AG20443 (cell line): ENCODE measurements at places on chromosomes 11 and 22.

GRCh38 chr11:42175203-42175602 lies 715.8 kb upstream of the LRRC4C start:
- peak; percentile 52 for DNase-seq

DNA sequence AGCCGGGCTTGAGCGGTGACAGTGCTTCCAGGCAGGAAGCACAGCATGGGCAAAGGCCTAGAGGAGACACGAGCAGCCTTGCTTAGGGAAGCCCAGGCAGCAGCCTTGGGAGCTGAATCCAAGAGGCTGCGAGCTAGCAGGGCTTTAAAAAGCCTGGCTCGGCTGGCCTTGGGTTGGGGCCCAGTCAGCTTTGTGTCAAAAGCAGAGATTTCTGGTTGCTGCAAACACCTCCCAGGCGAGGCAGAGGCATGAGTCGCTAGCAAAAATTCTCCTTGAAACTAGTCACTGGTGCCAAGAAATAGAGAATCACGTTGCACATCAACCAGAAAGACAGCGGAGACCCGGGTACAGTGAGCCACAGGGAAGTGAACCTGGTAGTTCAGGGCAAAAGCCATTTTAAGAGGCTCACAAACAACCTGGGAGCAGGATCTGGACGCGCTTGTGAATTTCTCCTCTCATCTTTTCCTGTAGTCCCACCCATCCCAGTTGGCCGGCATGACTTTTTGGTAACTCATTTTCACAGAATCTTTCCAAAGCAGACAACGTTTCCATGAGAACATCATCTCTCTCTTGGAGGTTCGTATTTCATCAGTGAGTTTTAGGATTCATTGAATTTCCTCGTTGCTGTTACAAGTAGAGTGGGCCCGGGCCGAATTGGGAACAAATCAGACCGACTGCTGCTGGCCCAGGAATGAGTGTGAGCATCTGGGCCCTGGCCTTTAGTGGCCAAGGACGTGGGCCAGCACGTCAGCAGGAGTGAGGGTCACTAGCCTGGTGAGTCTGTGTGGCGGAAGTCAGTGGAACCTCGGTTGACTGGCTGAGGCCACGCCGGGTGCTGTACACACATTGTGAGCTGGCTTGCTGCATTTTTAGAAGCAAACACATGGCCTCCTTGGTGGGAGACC lies 16.4 kb upstream of the FGF4 start:
- DNase-seq: peak; percentile 68

DNA sequence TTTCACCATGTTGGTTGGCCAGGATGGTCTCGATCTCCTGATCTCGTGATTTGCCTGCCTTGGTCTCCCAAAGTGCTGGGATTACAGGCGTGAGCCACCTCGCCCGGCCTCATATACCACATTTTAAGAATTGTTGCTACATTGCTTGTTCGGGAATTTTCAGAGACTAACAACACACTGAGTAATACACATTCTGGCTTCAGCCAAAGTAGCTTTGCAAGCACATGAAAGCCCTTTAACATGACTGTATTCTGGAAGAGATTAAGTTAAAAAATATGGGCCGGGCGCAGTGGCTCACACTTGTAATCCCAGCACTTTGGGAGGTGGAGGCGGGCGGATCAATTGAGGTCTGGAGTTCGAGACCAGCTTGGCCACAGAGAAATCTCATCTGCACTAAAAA lies 15.0 kb downstream of the CRTAM start:
- DNase-seq: no peak

GRCh38 chr11:76327756-76328388 lies 53.1 kb downstream of the THAP12 start:
- no peak for DNase-seq

- DNase-seq: no peak
These were observed 173.5 kb downstream of the TRIM29 start for GRCh38 chr11:119964136-119965025.

GRCh38 chr11:77525455-77526091 lies 51.7 kb upstream of the PAK1 start:
- DNase-seq: no peak
